CD4-positive, alpha-beta T cell treated with Interleukin-2 at 100 ng/mL for 4 hours (primary cell): ENCODE measurements at places on chromosomes 1 and 21.

GRCh38 chr1:21337928-21338572 is 47.8 kb upstream of the ECE1 start:
- no peak for DNase-seq

DNA sequence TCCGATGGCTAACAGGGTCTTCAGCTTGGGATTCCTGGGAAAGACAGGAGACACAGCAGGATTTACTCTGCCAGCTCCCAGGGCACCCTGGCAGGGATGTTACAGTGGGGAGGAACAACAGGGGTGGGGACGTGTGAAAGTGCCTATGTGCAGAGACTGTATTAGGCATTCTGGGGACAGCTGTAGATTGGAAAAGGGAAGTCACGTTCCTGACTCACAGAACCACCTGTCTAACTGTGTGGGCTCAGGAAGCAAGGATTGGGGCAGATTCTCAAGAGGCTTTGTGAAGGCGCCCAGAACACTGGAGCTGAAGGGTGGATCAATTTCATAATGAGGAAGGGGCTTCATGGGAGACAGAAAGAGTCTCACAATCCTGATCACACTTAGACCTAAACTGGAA is 4.4 kb downstream of the CHIT1 start:
- no peak for DNase-seq

DNA sequence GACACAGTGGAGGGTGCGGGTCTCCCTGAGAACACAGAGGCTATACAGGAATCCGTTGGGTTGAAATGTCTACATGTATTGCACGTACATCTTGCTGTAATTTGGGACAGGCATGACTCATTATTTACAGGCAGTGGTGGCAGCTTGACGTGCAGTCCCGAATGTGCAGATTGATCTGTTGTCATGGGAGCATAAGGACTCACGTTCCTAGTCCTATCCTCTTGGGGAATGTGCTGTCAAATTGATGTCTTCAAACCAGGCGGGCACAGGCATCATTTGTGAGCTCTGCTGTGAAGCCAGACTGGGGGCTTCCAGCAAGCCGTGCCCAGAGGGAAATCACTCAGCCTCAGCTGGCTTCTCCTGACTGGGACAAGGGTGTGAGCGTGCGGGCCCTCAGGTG is 40.5 kb downstream of the S100B start:
- no peak for DNase-seq

DNA sequence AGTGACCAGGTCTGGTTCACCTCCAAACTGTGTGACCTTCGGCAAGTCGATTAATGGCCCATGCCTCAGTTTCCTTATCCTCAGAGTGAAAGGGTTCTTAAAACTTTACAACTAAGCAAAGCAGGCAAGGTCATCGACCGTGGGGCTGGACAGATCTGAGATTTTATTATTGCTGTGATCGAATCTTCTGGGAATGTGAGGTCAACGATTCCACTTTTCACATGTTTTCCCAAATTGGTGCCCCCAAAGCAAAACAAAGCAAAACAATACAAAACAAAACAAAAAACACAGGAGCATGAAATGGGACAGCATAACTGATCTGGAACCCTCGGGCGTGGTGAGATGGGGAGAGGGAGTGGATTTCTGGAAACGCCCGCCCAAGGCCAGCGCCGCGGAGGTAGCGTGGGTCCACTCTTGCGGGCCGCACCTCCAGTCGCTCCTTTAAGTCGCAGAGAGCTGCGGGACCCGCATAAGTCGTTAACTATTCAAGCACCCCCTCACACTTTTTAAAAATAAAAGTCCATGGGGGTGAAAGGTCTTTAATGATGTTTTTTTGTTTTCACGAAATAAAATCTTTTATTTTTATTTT is 4.2 kb upstream of the TBX15 start:
- no peak for DNase-seq

- DNase-seq = no peak
These were observed 50.2 kb downstream of the RABGAP1L start for GRCh38 chr1:174209347-174210187.

DNA sequence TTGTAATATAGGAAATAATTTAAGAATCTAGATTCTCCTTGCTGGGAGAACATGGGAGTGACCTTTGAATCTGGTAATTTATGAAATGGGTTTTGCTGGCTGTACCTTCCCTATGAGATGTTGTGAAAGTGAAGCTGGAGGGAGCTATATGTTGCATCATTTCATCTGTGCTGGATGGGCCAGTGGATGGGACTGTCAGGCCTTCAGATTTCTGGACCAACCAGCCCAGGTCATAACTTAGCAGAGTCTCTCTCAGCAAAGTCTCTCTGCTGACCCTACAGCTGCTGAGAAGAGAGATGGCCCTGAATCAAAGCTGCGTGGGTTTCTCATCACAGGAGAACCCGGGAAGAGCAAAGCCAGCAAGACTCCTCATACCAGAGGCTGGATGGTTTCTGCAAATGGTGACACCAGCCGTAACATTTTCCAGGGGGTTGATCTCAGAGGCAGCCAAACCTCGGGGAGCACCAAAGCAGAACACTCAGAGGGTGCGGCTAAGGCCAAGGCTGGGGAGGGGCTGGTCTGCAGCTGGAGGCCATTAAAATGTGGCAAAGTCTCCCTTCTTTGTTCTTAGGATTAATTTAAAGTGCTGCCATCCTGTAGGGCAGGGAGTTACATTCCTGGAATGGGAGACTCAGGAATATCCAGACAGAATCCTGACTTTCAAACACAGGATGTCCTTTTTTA is 18.2 kb upstream of the PTGFRN start:
- no peak for DNase-seq

DNA sequence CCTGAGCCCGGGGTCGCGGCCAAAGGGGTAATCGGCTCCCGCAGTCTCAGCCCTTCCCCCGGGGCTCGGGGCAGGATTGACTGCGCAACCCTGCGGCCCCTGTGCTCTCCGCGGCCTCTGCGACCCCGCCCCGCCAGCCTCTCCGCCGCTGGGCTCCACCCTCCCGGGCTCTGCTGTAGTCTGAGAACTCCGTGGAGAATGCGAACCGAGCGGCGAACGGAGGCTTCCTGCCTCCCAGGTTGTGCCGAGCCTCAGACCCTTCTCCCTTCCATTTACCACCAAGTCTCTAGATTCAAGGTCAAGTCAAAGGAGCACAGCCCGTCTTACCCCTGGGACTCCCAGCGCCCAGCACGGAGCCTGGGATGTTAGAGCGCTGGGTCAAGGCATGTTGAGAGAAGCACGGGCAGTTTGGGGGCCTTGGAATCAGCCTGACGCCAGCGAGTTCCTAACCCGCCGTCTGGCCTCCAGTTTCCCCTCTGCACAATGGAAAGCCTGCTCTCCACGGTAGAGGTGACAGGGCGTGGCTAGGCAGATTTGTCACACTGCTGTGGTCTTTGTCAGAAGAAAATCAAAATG is 3.0 kb downstream of the ATP2B4 start:
- DNase-seq = peak; percentile 70

DNA sequence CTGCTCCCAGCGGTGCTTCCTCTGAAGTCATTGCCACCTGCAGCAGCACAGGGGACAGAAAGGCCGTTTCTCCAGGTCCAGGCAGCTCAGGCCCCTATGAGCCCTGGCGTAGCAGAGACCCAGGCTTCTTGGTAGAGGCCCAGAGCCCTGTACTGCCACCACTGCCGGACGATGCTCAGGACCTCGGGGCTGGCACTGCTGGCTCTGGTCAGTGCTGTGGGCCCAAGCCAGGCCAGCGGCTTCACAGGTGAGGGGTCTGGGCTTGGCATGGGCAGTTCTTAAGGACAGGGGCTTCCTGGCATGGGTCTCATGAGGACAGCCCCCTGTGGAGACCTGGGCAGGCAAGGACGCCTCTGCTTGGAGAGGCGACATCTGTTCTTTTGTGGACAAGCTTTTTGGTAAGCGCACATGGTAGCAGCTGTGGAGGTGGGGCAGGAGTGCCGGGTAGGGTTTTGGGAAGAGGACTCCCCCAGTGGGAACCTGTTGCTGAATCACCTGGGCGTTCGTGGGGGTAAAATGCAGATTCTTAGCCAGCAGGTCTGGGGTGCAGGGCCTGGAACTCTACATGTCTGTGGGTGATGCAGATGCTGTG is at the start of gene UMODL1:
UMODL1 (plus strand) TSS at position 172 of the 592 bp plus-strand sequence; CDS start at position 172, 0 bp downstream.
- no peak for DNase-seq

DNA sequence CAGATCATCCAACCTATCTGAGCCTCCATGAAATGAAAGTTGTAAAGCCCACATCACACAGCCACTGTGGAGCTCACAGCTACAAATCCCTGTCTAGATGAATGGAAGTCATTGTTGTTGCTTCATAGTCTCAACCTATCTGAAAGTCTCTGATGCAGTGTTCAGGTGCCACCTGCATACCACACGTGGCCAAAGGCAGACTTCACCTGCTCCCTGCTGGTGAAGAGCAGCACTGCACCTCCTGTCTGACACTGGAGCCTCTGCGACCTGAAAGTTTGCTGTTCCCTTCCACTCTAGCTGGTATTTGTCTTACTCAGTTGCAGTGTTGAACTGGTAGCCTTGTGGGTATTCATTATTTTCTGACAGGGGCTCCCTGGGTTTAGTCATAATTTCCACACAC is 18.4 kb downstream of the LORICRIN start:
- peak; percentile 32 for DNase-seq

DNA sequence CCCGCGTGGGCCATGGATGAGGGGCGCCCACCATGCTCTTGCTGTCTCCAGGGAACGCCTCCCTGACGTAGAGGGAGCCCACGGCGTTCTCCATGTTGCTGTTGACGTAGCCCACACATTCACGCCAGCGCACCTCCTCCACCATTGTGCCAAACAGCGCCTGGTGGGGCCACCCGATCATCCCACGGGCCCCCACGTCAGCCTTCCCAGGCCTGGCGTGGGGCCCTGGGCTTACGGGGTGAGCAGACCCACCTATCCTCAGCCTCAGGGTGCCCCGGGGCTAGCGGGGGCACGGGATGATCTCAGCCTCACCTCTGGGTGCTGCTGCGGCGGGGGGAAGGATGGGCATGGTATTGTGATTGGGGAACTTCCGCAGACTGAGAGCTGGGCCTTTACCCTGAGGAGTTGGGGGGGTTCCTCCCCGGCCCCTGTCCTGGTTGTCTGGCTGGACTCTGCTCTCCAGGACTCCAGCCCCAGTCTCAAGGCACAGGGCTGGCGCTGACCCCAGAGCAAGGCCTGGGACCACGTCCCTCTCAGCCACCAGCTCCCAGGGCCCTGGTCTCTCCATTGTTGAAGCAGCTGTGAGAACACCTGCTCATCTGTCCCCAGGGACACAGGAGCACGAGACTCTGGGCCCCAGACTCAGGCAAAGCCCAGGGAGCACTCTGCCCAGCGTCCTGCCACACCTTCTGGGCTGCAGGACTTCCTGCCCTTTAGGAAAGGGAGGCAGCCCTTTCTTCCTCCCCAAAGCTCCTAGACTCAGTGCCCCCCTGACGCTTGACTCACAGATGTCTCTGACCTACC is 10.2 kb downstream of the PRXL2B start:
- DNase-seq = no peak

DNA sequence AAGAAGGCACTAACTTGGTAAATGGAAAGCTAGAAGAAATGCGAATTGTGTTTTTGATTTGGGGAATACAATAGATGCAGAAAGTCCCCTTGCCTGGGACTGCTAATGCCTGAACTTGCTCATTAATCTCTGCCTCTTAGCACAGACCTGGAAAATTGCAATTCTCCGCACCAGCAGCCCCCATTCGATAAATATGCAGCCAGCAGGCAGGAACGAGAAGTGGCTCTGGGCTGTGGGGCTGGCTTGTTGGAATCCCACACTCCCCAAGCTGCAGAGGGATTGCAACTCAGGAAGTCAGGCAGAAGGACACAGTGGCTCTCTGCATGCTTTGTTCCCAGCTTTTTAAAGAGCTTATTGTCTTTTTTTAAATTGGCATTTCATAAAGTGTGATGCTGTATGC is 51.3 kb downstream of the PCP4 start:
- no peak for DNase-seq

DNA sequence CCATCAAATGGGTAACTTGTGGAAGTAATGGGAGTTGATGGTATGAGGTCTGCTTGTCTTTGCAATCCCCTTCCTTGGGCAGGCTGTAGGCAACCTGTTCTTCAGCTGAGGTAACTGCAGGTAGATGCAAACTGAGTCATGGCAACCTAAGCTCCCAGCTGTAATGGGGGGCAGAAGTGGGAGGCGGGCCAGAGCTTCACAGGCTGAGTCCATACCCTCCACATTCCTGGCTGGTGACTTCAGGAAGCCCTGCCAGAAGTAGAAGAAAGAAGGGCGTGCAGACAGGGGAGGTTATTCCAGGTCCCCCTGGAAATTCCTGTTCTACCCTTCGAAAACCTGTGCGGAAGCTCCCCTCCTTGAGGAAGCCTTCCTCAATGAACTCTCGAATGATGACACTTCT is 44.9 kb downstream of the ARHGEF11 start:
- DNase-seq = no peak

GRCh38 chr1:228334226-228334935 is 72.3 kb downstream of the TRIM11 start:
- DNase-seq = no peak

- no peak for DNase-seq
These were observed 6.1 kb upstream of the GATAD2B start for GRCh38 chr1:153928791-153929341.

GRCh38 chr1:85366391-85367170 is 90.1 kb upstream of the BCL10 start:
- no peak for DNase-seq

- DNase-seq = no peak
These were observed 50.0 kb upstream of the TENT5C start for GRCh38 chr1:117555806-117556205.

DNA sequence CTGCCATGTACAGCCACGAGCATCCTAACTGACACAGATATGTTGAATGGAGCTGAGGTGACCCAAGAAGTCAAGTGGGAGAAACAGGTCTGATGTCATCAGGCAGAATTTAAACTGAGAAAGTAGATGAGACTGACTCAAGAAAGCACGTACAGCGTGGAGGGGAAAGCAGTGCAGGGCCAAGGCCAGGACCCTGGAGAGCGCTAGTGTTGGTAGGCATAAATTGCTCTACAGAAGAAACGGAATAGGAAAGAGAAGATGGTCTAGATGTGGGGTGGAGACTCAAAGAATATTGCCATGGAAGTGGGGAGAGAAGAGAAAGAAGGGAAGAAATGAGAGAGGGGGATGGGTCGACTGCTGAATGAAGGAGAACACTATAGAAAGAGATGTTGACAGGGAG is 45.3 kb upstream of the GJB5 start:
- DNase-seq = no peak

- DNase-seq = no peak
These were observed 18.8 kb downstream of the TMPRSS15 start for GRCh38 chr21:18384771-18385170.

- peak; percentile 67 for DNase-seq
These were observed 608 bp downstream of the PEF1 start for GRCh38 chr1:31643976-31644559.

GRCh38 chr1:106676021-106676420 is 380.5 kb upstream of the PRMT6 start:
- DNase-seq = no peak

GRCh38 chr21:42865776-42866160 is 13.6 kb downstream of the WDR4 start:
- DNase-seq = no peak

GRCh38 chr1:161172349-161172748 is 5.0 kb downstream of the B4GALT3 start:
- DNase-seq = no peak

GRCh38 chr21:15071009-15071408 is 6.2 kb upstream of the NRIP1 start:
- no peak for DNase-seq

- peak; percentile 54 for DNase-seq
These were observed 21.2 kb downstream of the OVGP1 start for GRCh38 chr1:111406321-111406768.

GRCh38 chr1:29395736-29396437 is 159.6 kb downstream of the PTPRU start:
- no peak for DNase-seq

- DNase-seq = no peak
These were observed 10.7 kb upstream of the TCHH start for GRCh38 chr1:152125834-152126443.

GRCh38 chr1:206703661-206704060 is 19.0 kb downstream of the MAPKAPK2 start:
- peak; percentile 63 for DNase-seq

GRCh38 chr1:70745199-70745598 is 302.4 kb downstream of the PTGER3 start:
- no peak for DNase-seq
